ENCODE measurements at places on chromosomes 4 and X.
A peak's percentile ranks its signal among the peaks of the same experiment; 100 is the strongest.

- no peak for DNase-seq
Observed at GRCh38 chr4:2082627-2083026, 23.5 kb downstream of the NAT8L start.

- no peak for DNase-seq
Observed at GRCh38 chrX:150990910-150991309, 7.8 kb downstream of the HMGB3 start.

DNA sequence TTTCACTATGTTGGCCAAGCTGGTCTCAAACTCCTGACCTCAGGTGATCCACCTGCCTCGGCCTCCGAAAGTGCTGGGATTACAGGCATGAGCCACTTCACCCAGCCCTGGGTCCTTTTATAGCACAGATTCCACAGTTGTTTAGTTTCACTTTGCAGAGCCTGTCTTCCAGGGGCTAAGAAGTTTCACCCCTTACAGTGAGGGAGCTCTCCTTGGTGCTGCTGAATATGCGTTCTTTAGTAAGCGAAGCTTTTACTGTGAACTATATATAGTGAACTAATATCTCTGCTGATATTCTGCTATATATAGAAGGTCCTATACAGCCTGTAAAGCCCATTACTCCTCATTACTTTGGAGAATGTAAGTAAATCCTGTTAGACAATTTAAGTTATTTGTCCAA, 4.2 kb downstream of the TCEAL6 start:
- peak; percentile 9 for DNase-seq

GRCh38 chr4:158821228-158821971, 52.6 kb downstream of the FNIP2 start:
- DNase-seq: no peak

- DNase-seq: no peak
Observed at GRCh38 chr4:159768016-159768415, 665.1 kb downstream of the RAPGEF2 start.

DNA sequence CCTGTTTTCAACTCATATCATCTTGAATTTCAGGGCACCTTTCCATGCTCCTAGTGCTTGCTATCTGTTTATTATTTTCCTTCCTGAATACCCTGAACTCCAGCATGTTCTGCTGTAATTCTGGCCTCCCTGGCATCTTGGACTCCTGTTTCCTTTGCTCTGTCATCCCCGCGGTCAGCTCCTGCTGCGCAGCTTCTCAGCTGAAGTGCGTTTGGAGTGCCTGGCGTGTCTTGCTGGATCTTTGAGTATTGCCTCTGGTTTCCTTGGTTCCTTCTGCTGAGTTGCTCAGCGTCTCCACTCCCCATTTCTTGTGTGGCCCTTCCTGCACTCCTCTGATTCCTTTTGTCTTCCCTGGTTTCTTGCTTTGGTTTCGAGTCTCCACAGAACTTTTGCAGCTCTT, 84.4 kb downstream of the HTT start:
- no peak for DNase-seq

- peak; percentile 60 for DNase-seq
Observed at GRCh38 chrX:132171478-132171877, 43.7 kb upstream of the FRMD7 start.

GRCh38 chr4:3193531-3194203, 55.3 kb upstream of the MSANTD1 start:
- DNase-seq: no peak

DNA sequence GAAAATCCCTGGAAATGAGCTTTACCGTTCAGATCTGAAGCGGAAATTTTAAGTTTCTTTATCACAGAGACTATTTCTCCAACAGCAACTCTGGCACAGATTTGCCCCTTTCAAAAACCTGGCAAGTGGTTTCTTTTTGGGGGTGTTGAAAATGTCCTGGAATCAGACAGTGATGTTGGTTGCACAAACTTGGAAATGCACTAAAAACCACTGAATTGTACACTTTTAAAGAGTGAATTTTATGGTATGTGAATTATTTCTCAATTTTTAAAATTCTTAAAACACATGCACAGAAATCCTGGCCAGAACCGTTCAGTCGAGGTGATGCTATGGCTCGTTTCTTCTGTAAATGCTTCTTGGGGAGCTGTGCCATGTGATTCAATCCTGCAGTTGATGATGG, 121.2 kb upstream of the RBPJ start:
- no peak for DNase-seq

Data from T47D (cell line).